ENCODE measurements at places on chromosomes 2 and 18.

GRCh38 chr2:209398463-209398862, 25.4 kb upstream of the MAP2 start:
- DNase-seq = no peak

DNA sequence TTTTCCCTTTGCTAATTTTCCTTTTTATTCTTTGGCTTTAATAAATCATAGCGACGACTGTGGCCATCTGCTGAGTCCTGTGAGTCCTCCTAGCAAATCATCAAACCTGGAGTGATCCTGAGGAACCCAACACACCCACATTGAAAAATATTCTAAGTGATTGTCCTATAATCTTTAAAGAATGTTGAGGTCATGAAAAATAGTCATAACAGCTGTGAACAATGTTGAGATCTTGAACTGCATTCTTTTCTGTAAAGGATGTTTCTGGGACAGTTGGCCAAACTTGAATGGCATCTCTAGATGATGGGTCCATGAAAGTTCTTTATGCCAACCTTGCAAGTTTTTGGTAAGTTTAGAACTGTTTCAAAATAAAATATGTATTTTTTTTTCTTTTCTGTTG, 53.2 kb upstream of the ADAM23 start:
- DNase-seq = no peak

DNA sequence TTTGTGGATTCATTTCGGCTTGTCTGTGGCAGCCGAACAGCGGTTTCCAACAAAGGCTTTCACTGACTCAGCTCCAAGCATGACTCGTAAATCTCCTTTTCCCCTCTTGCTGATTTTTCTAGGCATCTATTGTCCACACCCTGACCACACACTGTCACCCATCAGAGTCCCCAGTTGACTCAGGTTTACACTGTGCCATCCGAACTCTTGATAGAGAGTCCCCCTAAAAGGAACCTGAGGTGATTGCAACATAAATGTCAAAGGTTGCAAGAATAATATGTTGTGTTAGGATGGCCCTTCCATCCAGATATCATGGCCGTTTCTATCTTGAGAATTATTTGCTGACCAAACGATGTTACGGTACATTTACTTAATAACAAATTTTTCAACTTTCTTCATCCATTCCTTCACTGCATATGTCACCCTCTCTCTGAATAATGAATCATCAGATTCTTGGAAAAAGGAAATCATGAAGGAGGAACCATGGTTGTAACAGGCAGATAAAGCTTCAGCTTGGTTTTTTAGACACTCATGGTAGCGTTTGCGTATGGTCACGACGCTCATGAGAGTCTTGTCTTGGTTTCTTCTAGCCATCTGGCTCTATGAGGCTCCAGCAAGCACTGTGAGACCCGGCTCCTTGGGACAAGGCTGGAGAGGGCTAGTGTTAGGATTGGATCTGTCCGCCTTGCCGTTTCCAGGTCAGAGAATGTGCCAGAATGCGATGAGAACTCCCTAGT, 72.1 kb downstream of the NPAS2 start:
- no peak for DNase-seq

- DNase-seq = no peak
Observed at GRCh38 chr2:173021939-173022371, 53.7 kb upstream of the MAP3K20 start.

DNA sequence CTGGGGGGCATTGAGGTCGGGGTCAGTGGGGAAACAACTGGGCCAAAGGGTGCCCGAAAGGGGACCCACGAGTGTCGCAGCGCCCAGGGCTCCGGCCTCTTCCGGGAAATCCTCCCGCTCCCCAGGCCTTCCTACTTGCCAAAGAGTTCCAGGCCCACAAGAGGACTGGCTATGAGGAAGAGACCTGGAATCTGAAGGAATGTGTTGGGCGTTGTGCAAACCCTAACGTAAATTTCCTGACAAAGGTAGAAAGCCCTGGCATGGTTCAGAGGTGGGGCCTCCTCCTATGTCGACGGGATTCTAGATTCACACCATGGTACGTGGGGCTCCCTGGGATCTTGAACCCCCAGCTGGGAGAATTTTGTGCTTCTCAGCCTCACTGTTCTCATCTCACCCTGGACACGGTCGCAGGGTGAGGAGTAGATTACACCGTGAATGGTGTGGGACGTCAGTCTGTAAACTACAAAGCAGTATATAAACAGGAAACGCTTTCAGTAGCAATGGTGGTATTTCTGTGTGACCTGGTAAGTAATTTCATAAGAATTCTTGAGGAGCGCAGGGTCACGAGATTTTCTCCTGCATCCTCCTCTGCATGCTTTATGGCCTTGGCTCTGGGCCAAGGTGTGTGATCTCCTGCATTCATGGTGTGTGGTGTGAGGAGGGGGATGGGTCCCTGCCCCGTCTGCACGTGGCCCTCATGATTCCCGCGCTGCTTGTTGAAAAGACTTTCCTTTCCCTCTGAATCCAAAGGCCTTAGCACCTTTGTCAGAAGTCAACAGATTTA, 868 bp downstream of the HSBP1L1 start:
- DNase-seq = peak; percentile 28

- DNase-seq = no peak
Observed at GRCh38 chr2:197894751-197895274, 90.4 kb downstream of the PLCL1 start.

- no peak for DNase-seq
Observed at GRCh38 chr2:165294912-165295311, 55.7 kb downstream of the SCN2A start.

GRCh38 chr18:79597176-79597830, 82.3 kb upstream of the CTDP1 start:
- DNase-seq = no peak

GRCh38 chr2:38095996-38096861, 20.3 kb upstream of the CYP1B1 start:
- DNase-seq = peak; percentile 24
